ENCODE measurements at places on chromosomes 6 and 20. TPM values are rescaled to one million over a fixed set of nuclear protein-coding genes. Genes with fewer than 3 reads are reported as not detected.

Gene SIRPA
- polyA plus RNA-seq, result 28.1 TPM

Gene WFDC10A
- not detected for polyA plus RNA-seq

Gene MTFR2
- 3.4 TPM for polyA plus RNA-seq

Gene CRNKL1
- 41.4 TPM for polyA plus RNA-seq

Gene TCP11
- polyA plus RNA-seq, result 3.2 TPM

Gene IL17A
- not detected for polyA plus RNA-seq

Gene HDGFL1
- not detected for polyA plus RNA-seq

Gene PNPLA1
- 1.7 TPM for polyA plus RNA-seq

Gene TRAM2
- polyA plus RNA-seq, result 45.3 TPM

Gene MEP1A
- not detected for polyA plus RNA-seq

Gene CD93
- polyA plus RNA-seq, result 39.1 TPM

Gene FOXF2
- polyA plus RNA-seq, result 0.34 TPM

Gene FAM217A
- 1.6 TPM for polyA plus RNA-seq

Gene LY6G5B
- 38.1 TPM for polyA plus RNA-seq

Gene STK4
- polyA plus RNA-seq, result 14.8 TPM

Data from renal pelvis (tissue), 12 donors.